NCI-H187 treated with DMSO at 0.1 percent for 48 hours (cell line): ENCODE measurements at places on chromosomes 5 and 9.

DNA sequence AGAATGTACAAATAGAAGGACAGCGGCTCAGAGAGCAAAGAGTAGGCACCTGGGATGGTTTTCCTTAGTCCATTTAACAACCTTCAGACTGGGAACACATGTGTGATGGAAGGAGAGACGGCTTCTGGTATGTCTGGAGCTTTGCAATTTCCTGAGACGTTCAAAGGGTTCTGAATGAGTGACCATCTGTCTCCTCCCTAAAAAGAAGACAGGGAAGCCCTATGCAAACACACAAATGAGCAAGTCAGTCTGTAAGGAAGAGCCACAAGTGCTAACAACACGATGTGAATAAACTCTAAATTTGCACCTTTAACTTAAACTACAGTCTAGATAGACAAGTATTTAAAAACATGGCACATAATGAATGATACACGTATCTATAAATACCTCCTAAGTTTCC, 391.0 kb downstream of the ICE1 start:
- DNase-seq = no peak

DNA sequence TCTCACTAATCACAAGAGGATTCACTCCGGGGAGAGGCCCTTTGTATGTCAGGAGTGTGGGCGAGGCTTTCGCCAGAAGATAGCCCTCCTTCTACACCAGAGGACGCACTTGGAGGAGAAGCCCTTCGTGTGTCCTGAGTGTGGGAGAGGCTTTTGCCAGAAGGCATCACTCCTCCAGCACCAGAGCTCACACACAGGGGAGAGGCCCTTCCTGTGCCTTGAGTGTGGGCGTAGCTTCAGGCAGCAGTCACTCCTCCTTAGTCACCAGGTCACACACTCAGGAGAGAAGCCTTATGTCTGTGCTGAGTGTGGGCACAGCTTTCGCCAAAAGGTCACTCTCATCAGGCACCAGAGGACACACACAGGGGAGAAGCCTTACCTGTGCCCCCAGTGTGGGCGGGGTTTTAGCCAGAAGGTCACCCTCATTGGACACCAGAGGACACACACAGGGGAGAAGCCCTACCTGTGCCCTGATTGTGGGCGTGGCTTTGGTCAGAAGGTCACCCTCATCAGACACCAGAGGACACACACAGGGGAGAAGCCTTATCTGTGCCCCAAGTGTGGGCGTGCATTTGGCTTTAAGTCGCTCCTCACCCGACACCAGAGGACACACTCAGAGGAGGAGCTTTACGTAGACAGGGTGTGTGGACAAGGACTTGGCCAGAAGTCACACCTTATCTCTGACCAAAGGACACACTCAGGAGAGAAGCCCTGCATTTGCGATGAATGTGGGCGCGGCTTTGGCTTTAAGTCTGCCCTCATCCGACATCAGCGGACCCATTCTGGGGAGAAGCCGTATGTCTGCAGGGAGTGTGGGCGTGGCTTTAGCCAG, 27.8 kb downstream of the NUTM2F start:
- no peak for DNase-seq

- no peak for DNase-seq
Observed at GRCh38 chr5:124908581-124909451, 162.4 kb upstream of the ZNF608 start.

GRCh38 chr5:107779437-107779836, 108.7 kb upstream of the EFNA5 start:
- no peak for DNase-seq

GRCh38 chr9:28413471-28413870, 840.2 kb upstream of the C9orf72 start:
- no peak for DNase-seq

DNA sequence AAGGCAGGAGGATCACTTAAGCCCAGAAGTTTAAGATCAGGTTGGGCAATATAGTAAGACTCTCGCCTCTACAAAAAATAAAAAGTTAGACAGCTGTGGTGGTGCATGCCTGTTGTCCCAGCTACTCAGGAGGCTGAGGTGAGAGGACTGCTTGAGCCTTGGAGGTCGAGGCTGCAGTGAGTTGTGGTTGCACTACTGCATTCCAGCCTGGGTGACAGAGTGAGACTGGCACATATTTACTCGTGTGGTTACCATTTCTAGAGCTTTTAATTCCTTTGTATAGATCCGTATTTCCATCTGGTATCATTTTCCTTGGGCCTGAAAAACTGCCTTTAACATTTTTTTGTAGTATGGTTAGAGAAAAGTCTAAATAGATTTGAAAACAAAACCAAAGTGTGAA, 7.8 kb downstream of the IL6ST start:
- DNase-seq = no peak

DNA sequence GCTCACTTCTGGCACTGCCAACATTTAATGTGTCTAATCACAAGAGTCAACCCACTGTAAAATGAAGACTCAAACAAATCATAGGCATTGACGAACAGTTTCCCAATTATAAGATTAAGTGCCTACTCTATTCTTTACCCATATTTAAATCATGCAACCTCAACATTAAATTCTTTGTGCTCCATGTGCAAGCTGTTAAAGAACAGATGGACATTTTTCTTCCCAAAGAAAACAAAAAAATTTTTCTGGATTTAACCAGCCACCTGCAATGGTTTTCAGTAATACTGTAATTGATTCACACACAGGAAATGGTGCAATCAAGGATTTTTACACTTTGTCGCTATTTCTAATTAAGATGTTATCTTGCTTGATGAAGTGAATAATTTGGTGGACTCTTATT, 3.6 kb downstream of the HNRNPK start:
- no peak for DNase-seq

DNA sequence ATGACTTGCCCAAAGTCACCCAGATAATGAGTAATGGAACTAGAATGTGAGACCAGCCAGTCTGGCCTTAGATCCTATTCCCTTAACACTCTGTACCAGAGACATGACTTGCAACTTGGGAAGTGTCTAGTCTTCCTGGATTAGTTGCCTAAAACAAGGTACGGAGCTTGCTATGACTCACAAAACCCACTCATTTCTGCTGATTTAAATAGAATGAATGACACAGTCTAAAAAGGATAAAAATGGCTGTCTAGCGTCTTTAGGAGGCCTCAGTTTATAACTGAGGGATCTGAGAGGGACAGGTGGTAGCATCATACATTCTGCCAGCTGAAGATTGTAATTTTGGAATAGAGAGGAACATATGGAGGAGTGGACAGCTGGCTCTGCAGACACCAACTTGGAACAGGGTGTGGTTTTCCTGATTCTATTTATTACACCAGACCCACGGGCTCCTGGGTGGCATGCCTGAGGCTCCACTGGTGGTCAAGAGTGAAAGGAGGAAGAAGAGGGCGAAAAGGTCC, 62.7 kb downstream of the ABLIM3 start:
- no peak for DNase-seq

GRCh38 chr9:135108831-135109510, 21.5 kb downstream of the OLFM1 start:
- DNase-seq = no peak

DNA sequence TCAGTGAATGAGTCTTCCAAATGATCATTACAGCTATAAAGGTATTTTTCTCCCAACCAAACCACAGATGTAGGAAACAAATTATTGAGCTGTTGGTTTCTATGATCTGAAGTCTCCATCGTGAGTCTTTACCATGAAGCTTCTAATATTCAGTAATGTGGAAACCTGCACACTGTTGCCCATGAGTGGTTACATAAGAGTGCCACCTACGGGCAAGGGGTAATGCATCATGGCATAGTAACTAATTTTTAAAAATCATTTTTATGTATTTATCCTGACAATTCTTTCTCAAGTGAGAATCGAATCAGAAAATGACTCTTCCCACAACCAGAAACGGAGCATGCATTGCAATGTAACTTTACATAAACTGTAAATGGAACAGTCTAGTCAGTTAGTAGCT, 282.5 kb upstream of the SMARCA2 start:
- no peak for DNase-seq

GRCh38 chr5:77806213-77806843, 30.2 kb upstream of the TBCA start:
- no peak for DNase-seq

- DNase-seq = no peak
Observed at GRCh38 chr9:77808751-77809081, 160.6 kb upstream of the GNA14 start.

GRCh38 chr5:132474131-132474723, 16.3 kb downstream of the IRF1 start:
- no peak for DNase-seq

DNA sequence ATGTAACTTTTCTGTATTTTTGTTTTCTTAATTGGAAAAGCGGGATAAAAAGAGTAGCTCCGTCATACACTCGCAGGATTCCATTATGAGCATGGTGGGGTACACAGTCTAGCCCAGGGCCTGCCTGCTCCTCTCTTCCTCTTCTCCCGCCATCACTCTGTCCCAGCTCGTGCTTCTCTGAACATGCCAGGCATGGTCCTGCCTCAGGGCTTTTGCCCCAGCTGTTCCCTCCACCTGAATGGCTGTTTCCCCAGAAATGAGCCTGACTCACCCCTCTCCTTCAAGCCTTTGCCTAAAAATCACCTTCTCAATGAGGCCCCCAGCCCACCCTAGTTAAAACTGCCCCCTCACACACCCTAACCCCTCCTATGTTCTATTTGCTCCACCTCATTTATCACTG, 4.5 kb downstream of the CORO2A start:
- DNase-seq = no peak

DNA sequence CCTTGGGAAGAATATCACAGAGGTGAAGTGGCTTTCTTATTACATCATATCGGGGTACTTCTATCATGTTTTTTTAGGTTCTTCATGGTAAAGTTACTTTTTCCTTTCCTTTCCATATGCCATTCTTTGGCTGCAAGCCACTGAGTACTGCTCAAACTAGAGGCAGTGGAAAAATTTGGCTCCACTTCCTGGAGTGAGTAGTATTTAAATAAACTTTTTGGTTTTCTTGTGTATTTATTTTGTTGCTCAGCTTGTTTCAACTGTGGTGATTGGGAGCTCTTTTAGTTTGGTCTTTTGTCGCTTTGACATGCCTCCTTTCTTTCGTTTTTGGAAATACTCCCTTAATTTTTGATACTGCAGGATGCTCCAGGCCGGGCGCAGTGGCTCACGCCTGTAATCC, 69.8 kb downstream of the WDR70 start:
- DNase-seq = no peak

- DNase-seq = no peak
Observed at GRCh38 chr9:89640361-89640760, 35.5 kb downstream of the GADD45G start.

GRCh38 chr5:119355685-119356611, at the start of gene TNFAIP8:
Gene TNFAIP8 (plus strand): TSS chr5:119356019. CDS start chr5:119356091, 72 bp downstream.
- DNase-seq = no peak

- no peak for DNase-seq
Observed at GRCh38 chr9:107750741-107751566, 261.4 kb upstream of the KLF4 start.

DNA sequence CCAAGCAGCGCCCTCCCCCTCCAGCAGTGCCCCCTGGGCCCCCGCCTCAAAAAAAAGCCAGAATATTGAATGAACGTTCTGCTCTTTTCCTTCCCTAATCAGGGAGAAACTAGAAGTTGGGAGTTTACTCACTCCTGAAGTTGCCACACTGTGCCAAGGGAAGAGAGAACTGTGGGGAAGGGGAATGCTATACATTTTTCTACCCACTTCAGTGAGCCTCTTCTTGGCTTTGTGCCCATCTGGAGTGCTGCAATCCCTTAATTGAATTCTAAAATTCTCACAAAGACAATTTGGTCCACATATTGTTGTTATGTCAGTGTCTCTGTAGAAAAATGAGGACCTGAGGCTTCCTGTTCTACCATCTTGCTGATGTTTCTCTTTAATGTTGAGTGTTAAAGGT, 443.7 kb downstream of the DIRAS2 start:
- no peak for DNase-seq

GRCh38 chr9:21831841-21832509, 29.5 kb downstream of the MTAP start:
- no peak for DNase-seq

- no peak for DNase-seq
Observed at GRCh38 chr9:99235926-99236634, 14.0 kb downstream of the SEC61B start.

DNA sequence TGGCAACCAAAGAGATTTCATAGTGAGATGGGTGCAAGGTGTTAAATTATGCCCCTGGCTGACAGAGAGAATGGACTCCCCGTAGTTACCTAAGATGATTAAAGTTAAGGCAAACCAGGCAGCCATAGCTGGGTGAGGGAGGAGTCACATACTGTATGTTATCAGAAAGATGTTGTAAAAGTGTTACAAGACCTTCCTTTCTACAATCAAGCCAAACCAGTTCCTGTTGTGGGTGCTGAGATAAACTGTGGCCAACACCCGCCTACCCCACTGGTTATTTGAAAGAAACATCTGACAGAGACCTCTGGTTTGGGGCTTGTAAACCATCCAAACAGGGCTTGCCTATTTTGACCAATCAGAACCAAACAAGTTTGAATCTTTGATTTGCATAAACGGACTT, 684.7 kb upstream of the NUDT12 start:
- no peak for DNase-seq

DNA sequence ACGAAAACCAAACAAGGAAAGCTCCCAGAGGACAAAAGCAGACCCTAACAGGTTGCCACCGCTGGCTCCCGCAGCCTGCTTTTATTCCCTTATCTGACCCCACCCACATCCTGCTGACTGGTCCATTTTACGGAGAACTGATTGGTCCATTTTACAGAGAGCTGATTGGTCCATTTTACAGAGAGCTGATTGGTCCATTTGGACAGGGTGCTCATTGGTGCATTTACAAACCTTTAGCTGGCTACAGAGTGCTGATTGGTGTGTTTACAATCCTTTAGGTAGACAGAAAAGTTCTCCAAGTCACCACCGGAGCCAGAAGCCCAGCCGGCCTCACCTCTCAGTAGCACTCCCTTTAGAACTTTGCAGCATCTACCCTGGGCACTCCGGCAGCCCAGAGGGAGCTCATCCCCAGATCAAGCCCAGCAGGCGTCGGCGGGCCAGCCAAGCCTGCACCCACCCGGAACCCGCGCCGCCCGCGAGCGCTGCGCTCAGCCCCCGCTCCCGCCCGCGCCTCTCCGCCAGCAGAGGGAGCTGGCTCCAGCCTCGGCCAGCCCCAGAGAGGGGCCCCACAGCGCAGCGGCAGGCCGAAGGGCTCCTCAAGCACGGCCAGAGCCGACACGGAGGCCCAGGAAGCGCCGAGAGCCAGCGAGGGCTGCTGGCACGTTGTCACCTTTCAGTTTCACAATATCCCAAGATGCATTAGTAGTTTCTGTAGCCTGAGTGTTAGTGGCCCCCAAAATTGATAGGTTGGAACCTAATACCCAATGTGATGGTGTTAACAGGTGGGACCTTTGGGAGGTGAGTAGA, 35.3 kb upstream of the CLPTM1L start:
- no peak for DNase-seq

GRCh38 chr9:114434878-114435311, 47.1 kb upstream of the AKNA start:
- DNase-seq = no peak
